Ovary (tissue), 10 donors: ENCODE measurements at places on chromosomes 7 and 10. TPM values are rescaled to one million over a fixed set of nuclear protein-coding genes. Genes with fewer than 3 reads are reported as not detected.

- H3K27me3 ChIP-seq = no peaks in the 10 kb centered on the region
- no peak overlapping the region for H3K4me3 ChIP-seq
- no peaks in the 10 kb centered on the region for H3K36me3 ChIP-seq
- peaks cover 2% of the 10 kb centered on the region for H3K4me1 ChIP-seq
- no peak overlapping the region for H3K27ac ChIP-seq
- no peak for DNase-seq
Observed at GRCh38 chr7:121094829-121095228, 106.3 kb downstream of the CPED1 start.

GRCh38 chr10:98696516-98696915 lies 249.8 kb upstream of the HPS1 start:
- no peak for DNase-seq
- H3K36me3 ChIP-seq = no peaks in the 10 kb centered on the region
- H3K4me1 ChIP-seq = no peaks in the 10 kb centered on the region
- no peaks in the 10 kb centered on the region for H3K27me3 ChIP-seq
- H3K27ac ChIP-seq = no peak overlapping the region
- no peak overlapping the region for H3K4me3 ChIP-seq

DNA sequence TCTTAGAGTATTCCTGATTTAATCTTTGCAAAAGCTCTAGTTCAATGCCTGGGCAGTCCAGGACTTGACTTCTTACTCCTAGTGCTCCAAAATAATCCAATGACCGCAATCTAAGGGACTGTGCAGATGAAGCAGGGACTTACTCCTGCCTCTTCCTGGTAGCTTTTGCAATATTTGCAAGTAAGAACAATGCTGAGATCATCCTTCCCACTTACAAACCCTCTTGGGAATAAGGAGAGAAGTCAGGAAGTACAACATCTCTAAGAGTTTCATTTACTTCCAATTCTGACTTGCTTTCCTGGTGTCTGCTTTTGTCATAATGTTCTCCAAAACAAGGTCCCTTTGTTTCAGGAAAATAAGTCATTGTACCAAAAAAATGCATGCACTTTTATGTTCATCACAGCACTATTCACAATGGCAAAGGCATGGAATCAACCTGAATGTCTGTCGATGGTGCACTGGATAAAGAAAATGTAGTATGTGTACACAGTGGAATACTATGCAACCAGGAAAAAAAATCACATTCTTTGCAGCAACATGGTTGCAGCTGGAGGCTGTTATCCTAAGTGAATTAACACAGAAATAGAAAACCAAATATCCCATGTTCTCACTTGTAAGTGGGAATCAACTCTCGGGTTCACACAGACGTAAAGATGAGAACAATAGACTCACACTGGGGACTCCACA lies 7.1 kb upstream of the KCNMA1 start:
- H3K4me3 ChIP-seq = no peak overlapping the region
- no peaks in the 10 kb centered on the region for H3K4me1 ChIP-seq
- no peaks in the 10 kb centered on the region for H3K36me3 ChIP-seq
- no peak overlapping the region for H3K27ac ChIP-seq
- H3K27me3 ChIP-seq = no peaks in the 10 kb centered on the region

- no peak for DNase-seq
- no peak overlapping the region for H3K4me3 ChIP-seq
- no peaks in the 10 kb centered on the region for H3K27me3 ChIP-seq
- no peaks in the 10 kb centered on the region for H3K4me1 ChIP-seq
- H3K27ac ChIP-seq = no peak overlapping the region
Observed at GRCh38 chr10:88311264-88311663, 271.9 kb downstream of the RNLS start.

GRCh38 chr10:132459301-132460003 lies 62.5 kb downstream of the PWWP2B start:
- peaks cover 7% of the 10 kb centered on the region for H3K4me1 ChIP-seq
- H3K4me3 ChIP-seq = no peak overlapping the region
- peak; percentile 46 for DNase-seq
- H3K27ac ChIP-seq = no peak overlapping the region
- H3K27me3 ChIP-seq = no peaks in the 10 kb centered on the region

Gene GNAT3
- polyA plus RNA-seq = not detected

Gene IKZF1
- 0.59 TPM for polyA plus RNA-seq
